Endodermal cell (in vitro differentiated cells): ENCODE measurements at places on chromosomes 2 and 18. TPM values are rescaled to one million over a fixed set of nuclear protein-coding genes. Genes with fewer than 3 reads are reported as not detected.
A peak's percentile ranks its signal among the peaks of the same experiment; 100 is the strongest.

DNA sequence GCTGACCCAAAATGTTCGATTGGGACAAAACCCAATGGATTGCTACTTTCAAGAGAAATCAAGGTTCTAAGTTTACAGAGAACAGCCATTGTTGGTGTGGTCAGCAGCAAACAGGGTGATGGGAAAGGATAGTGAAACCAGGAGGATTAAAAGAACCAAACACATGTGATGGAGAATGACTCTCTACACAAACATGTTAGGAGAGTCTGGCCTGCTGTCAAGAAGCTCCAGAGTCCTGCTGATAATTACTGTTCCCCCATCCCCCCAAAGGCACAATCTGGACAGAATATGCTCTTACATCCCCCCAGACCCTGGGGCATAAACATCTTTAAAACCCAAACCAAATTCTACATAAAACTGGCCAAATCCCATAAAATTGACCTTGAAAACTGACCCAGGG is 32.0 kb upstream of the ACYP2 start:
- no peak for DNase-seq
- no peak overlapping the region for H3K27ac ChIP-seq
- no peaks in the 10 kb centered on the region for H3K27me3 ChIP-seq
- no peak overlapping the region for H3K4me3 ChIP-seq
- peaks cover 6% of the 10 kb centered on the region for H3K4me1 ChIP-seq

GRCh38 chr2:35443087-35443486 is 912.5 kb upstream of the CRIM1 start:
- no peaks in the 10 kb centered on the region for H3K27me3 ChIP-seq
- H3K4me3 ChIP-seq, result peak overlapping the region; percentile 88
- no peaks in the 10 kb centered on the region for H3K36me3 ChIP-seq
- peaks cover 10% of the 10 kb centered on the region for H3K4me1 ChIP-seq

GRCh38 chr2:38876407-38876806 is 631 bp downstream of the MORN2 start:
- DNase-seq, result no peak
- H3K4me3 ChIP-seq, result peak overlapping the region; percentile 93
- peaks cover 5% of the 10 kb centered on the region for H3K36me3 ChIP-seq
- no peaks in the 10 kb centered on the region for H3K27me3 ChIP-seq
- no peak overlapping the region for H3K27ac ChIP-seq

GRCh38 chr2:44616667-44617155 is 255.0 kb downstream of the CAMKMT start:
- H3K4me1 ChIP-seq, result no peaks in the 10 kb centered on the region
- H3K27me3 ChIP-seq, result no peaks in the 10 kb centered on the region
- H3K4me3 ChIP-seq, result no peak overlapping the region

DNA sequence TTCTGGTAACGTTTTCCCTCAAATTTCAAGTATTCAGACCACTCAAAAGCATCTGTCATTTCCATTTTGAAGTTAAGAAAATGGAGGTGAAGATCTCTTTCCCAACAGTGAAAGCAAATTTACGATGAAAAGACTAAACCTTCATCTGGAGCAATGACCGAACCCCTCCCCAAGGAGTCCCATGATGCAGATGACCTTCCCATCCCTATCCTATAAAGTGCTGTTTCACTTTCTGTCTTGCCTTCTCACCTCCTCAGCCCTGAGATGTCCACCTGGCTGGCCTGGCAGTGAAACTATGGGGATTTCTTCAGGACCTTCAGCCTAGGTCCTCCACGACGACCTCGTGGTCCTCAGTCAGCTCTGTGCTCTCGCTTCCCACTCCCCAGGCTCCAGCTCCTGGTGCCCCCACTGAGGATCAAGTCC is 925 bp upstream of the NPC1 start:
- DNase-seq, result no peak
- no peaks in the 10 kb centered on the region for H3K4me1 ChIP-seq
- no peaks in the 10 kb centered on the region for H3K27me3 ChIP-seq
- H3K36me3 ChIP-seq, result no peaks in the 10 kb centered on the region
- H3K27ac ChIP-seq, result no peak overlapping the region
- peak overlapping the region; percentile 99 for H3K4me3 ChIP-seq

- no peak overlapping the region for H3K27ac ChIP-seq
- no peaks in the 10 kb centered on the region for H3K27me3 ChIP-seq
- peaks cover 6% of the 10 kb centered on the region for H3K4me1 ChIP-seq
- DNase-seq, result no peak
- no peak overlapping the region for H3K4me3 ChIP-seq
- peaks cover 3% of the 10 kb centered on the region for H3K36me3 ChIP-seq
Measured at GRCh38 chr2:32768387-32769174, 140.7 kb downstream of the TTC27 start.

- H3K27ac ChIP-seq, result no peak overlapping the region
- H3K27me3 ChIP-seq, result no peaks in the 10 kb centered on the region
- H3K4me3 ChIP-seq, result no peak overlapping the region
Measured at GRCh38 chr18:60508108-60508507, 135.5 kb upstream of the MC4R start.

DNA sequence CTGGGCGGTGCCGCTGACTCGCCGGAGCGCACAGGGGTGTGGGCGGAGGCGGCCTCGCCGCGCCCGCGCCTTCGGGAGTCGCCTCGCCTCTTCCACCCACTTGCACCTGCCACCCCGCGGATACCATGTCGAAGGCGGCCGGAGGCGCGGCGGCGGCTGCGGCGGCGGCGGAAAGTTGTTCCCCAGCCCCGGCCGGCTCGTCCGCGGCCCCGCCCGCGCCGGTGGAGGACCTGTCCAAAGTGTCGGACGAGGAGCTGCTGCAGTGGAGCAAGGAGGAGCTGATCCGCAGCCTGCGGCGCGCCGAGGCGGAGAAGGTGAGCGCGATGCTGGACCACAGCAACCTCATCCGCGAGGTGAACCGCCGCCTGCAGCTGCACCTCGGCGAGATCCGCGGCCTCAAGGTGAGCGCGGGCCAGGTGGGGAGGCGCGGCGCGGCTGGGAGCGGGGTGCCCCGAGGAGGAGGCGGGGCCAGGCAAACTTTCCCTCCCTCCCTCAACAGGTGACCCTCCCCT is 766 bp downstream of the CCDC85A start:
- no peak overlapping the region for H3K27ac ChIP-seq
- peak overlapping the region; percentile 68 for H3K4me3 ChIP-seq
- peaks cover 96% of the 10 kb centered on the region for H3K27me3 ChIP-seq
- peak; percentile 82 for DNase-seq
- H3K36me3 ChIP-seq, result no peaks in the 10 kb centered on the region

DNA sequence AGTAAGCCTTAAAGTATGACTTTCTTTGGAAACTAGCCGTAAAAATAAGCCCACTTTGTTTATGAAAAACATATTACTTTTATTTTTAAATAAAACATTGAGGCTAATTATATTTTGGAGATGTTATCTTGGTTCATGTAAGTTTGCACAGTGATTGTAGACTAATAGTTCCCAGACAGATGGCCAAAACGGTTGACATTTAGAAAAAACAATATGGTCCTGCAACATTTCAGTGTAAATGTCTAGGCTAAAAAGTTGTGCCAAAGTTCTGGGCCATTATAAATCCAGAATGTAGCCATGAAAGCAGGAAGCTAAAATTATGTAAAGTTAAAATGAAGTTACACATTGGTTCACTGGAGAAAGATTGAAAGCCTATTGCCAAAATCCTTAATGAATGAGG is 43.6 kb downstream of the SLC5A7 start:
- H3K4me3 ChIP-seq, result no peak overlapping the region
- no peaks in the 10 kb centered on the region for H3K27me3 ChIP-seq
- no peak overlapping the region for H3K27ac ChIP-seq
- H3K36me3 ChIP-seq, result no peaks in the 10 kb centered on the region
- H3K4me1 ChIP-seq, result no peaks in the 10 kb centered on the region

DNA sequence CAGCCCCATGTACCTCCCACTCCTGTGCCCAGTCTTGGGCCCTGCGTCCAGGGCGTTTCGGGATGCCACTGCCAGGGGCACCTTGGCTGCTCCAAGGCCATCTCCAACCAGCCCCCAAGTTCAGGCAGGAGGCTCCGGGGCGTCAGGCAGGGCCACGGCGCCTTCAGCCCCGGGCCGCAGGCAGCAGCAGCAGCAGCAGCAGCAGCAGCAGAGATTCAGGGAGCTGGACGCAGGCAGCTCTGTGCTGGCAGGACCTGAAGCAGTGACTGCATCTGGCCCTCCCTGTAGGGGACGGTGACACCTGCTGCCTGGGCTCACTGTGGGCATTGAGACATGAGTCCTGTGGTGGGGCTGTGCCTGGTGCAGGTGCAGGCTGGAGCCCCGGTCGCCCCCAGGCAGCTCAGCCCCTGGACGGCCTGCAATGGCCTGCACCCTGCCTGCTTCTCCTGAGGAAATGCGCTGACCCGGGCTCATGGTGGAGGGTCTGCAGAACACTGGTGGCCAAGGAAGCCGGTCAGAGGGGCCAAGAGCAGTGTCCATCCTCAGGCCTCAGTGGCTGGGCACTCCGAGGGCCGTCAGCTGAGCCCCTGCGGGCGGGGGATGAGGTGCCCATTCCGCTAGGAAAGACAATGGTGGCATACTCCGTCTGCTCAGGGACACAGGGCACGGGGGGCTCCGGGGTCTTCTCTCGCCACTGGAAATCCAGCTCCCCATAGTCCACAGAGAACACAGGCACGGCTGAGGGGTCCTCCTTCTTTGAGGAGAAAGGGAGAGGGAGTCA is 8.0 kb downstream of the PDCD1 start:
- H3K4me1 ChIP-seq, result no peaks in the 10 kb centered on the region
- no peaks in the 10 kb centered on the region for H3K36me3 ChIP-seq
- H3K4me3 ChIP-seq, result no peak overlapping the region
- H3K27me3 ChIP-seq, result no peaks in the 10 kb centered on the region
- no peak overlapping the region for H3K27ac ChIP-seq

DNA sequence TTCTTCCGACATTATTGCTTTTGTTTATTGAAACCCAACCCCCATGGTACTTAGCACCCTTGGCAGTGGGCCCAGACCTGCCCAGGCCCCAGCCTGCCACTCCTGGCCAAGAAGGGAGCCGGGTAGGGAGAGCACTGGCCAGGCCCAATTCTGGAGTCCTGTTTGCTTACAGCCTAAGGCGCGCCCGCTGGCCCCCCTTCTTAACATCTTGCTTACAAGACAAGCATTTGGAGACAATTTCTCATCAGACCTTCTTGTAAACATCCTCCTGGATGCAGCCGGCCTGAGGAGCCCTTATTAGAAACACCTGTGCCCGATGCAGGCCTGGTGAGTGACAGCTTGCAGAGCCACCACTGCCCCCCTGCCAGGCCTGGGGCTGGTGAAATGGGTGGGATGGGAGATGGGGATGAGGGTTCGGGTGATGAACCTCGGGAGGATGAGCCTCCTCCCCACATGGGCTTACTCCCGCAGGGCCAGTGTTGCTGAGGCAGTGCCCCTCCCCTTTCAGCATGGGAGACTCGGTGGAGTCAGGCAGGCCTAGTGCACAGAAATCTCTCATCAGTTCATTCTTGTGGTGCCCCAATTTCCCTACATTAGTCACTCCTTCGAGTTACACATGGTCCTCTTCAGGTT is 217.5 kb downstream of the CYP26B1 start:
- no peaks in the 10 kb centered on the region for H3K4me1 ChIP-seq
- peak; percentile 33 for DNase-seq
- no peak overlapping the region for H3K4me3 ChIP-seq
- H3K27me3 ChIP-seq, result no peaks in the 10 kb centered on the region
- H3K36me3 ChIP-seq, result no peaks in the 10 kb centered on the region
- no peak overlapping the region for H3K27ac ChIP-seq

GRCh38 chr2:190488516-190489233 is 45.8 kb downstream of the NEMP2 start:
- no peak for DNase-seq
- H3K4me3 ChIP-seq, result no peak overlapping the region
- H3K4me1 ChIP-seq, result no peaks in the 10 kb centered on the region
- no peaks in the 10 kb centered on the region for H3K36me3 ChIP-seq
- H3K27me3 ChIP-seq, result no peaks in the 10 kb centered on the region
- H3K27ac ChIP-seq, result no peak overlapping the region

DNA sequence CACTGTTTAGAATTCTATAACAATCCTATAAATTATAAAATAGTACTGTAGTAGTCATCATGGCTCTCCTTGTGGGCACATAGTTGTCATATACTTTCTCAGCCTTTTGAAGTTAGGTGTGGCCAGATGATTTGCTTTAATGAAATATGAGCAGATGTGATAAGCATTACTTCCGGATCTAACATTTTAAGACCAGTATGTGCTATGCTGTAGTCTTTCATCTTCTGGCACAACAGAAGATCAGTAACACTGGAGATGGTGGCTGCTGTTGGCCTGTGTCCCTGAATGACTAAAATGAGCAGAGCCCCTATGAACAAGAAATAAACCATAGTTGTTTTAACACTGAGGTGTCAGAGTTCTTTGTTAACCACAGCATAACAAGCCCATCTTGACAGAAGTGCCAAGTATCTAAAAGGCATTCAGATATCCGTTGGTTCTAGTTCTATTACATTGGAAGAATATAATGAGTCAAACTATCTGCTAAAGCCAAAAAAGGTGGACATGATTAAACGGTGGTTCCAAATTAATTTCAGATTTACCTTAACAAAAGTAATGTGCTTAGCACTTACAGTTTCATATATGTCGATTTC is 6.3 kb downstream of the MEX3C start:
- H3K4me1 ChIP-seq, result no peaks in the 10 kb centered on the region
- H3K4me3 ChIP-seq, result peak overlapping the region; percentile 90
- DNase-seq, result no peak
- H3K27me3 ChIP-seq, result no peaks in the 10 kb centered on the region

Gene TMEM247
- not detected in 2 replicates for total RNA-seq

Gene TIGD1
- total RNA-seq, result 5.4 to 7.6 TPM (median 6.5 TPM) in 3 replicates

Gene RNF125
- total RNA-seq, result 25.4 and 29.3 TPM in 2 replicates

Gene GALNT13
- 7.3 and 9.8 TPM in 2 replicates for total RNA-seq

Gene GALR1
- 0.05 TPM in 1 of 3 replicates, not detected in the others for total RNA-seq

Gene FKBP1B
- 35.7 and 39.0 TPM in 2 replicates for total RNA-seq
